Activated CD8-positive, alpha-beta T cell treated with anti-CD3 and anti-CD28 coated beads for 36 hours (primary cell): ENCODE measurements at places on chromosomes 5 and 9. TPM values are rescaled to one million over a fixed set of nuclear protein-coding genes. Genes with fewer than 3 reads are reported as not detected.

DNA sequence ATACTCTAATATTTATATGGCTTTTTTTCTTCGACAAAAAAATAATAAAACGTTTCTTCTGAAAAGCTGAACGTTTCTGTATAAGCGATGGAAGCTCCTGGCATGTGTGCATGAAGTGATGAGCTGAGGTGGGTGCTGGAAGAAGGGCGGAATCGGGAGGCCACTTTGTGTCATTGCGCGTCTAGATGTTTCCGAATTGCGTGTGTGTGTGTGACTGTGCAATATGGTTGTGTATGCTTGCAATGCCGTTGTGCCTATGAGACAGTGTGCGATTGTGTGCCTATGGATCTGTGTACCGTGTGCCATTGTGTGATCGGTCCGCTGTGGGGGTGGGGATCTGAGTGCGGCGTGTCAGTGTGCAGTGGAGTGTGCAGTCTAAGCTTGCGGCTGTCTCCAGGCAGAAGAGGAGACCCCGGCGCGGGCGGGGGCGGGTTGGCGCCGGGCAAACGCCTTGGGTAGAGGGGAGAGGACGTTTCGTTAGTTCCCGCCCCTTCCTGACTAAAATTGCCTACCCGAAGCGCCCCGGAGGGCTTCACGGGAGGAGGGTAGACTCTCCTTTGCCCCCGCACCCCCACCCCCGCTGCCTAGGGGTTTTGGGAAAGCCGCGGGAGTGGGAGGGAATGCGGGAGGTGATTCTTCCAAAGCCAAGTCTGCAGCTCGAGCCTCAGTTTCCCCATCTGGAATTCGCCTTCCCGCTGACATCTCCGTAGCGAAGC lies 24.2 kb downstream of the PCDHGC5 start:
- peaks cover 43% of the 10 kb centered on the region for H3K4me1 ChIP-seq
- DNase-seq = peak; percentile 59
- no peaks in the 10 kb centered on the region for H3K27me3 ChIP-seq
- peaks cover 30% of the 10 kb centered on the region for H3K36me3 ChIP-seq
- H3K4me3 ChIP-seq = peak overlapping the region; percentile 70

The ANKRD31 gene
- 0.99 TPM for total RNA-seq

DNA sequence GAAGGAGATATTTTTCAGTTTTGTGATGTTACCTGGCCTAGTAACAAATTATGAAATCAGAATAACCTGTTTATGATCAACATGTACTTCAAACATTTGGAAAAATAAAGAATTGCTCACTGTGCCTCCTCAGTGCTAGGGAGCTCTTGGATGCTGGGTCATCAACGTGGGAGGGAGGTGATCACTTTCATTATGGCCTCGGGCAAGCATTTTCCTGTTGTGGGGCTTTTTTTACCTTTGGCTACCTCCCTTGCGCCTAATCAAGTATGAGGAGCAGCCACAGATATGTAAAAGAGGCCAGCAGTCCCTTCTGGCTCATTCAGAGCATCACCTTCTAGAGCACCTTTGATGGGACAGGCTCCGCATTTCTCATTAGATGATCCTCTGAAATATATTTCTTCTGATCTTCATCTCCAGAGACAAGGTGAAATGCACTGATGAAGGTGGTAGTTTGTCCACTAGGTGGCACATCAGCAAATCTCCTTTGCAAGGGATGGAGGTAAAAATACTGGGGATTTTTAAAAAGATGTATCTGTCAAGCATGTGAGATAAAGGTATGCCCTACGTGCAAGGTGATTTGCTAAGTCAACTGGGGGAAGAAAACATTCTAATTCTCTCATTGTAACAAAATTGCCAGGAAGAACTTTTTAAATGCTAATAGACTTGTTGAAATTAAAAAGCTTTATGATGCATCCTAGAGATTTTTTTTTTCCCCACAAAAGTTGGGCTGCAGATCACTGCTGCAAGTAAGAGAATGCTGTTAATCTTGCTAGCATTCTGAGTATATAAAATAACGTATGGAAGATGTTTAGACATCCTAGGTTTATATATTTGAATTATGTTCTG lies 218.2 kb downstream of the MAST4 start:
- no peak overlapping the region for H3K27ac ChIP-seq
- H3K36me3 ChIP-seq = no peaks in the 10 kb centered on the region
- H3K4me1 ChIP-seq = peaks cover 5% of the 10 kb centered on the region
- H3K27me3 ChIP-seq = peaks cover 1% of the 10 kb centered on the region
- DNase-seq = peak; percentile 71

DNA sequence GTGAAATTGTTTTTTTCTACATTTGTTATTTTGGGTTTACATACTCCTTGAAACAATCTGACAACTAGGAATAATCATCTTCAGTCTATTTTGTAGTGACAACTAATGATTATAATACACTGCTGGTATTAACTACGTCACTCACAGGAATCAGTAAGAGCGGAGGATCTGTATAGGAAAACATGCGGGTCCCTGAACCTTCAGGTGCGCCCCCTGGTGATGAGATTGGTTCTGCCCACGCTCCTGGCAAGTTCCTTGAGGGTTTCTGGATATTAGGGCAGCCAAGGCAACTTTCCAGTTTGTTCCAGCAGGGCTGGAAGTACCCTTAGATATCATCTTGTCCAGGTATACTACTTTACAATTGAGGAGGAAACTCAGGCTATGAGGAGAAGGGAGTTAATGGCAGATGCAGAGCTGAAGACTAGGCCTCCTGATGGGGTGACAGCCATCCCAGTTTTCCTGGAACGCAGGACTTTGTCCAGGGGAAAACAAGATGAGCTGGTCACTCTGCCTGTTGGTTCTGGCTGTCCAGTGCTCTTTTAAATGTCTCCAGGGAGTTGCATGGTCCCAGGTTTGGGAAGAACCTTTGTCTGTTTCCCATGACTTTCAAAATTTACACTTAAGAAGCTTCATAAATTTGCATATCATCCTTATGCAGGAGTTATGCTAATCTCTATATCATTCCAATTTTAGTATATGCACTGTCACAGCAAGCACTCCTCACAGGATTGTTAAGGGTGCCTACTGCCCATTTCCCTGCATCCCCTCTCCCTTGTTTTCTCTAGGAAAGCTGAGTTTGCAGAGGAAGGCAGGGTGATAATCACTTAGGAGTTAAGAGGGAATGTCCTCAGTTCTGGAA lies 14.9 kb upstream of the WNT8A start:
- no peak overlapping the region for H3K27ac ChIP-seq
- peaks cover 3% of the 10 kb centered on the region for H3K4me1 ChIP-seq

DNA sequence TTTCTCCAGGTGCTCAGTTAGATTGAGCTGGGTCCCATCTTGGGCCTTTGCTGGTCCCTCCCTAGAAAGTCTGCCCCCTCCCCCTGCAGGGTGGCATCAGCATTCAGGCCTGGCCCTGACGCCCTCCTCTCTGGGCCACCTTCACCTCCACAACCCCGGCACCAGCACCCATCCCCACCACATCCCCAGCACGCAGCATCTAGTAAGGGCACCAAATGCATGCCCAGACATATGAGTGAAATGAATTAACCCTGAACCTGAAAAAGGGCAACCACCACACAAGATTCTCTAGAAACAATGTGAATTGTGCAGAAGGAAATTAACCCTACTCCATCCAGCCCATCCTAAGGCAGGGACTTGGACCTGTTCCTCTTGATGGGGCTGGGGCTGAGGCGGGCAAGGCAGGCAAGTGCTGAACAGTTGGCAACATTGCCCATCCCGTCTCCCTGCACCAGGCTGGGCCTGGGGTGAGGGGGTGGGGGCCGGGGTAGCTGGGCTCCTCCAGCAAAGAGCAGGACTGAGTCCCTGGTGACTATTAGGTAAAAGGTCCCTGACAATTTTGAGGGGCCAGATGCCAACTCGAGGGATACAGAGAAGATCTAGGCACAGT lies 125.9 kb downstream of the KCNIP1 start:
- no peak for DNase-seq
- no peak overlapping the region for H3K4me3 ChIP-seq
- H3K27me3 ChIP-seq = peaks cover 6% of the 10 kb centered on the region
- no peaks in the 10 kb centered on the region for H3K36me3 ChIP-seq

DNA sequence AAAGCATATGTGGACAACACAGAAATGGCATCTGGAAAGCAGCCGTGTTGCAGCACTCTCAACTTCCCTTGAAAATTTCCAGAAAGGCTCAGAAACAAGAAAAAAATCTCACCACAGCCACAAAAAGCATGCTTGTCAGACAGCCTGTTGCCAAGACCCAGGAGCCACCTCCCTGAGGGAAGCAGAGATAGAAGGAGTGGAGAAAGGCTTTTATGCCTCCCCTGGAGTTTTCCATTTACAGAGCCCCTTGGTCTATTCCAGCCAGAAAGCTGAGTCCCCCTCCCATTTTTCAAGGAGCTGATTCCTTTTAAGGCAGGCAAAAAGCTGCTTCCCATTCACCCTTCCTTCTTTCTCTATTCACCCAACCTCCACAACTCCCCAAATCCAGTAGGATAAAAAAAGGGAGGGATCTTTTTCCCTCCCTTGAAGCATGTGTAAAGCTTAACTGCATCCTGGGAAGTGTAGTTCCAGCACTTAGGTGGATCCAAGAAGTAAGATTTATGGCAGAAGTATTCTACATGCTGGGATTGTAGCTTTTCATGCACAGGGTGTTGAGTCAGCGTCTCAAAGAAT lies 37.1 kb upstream of the PALM2AKAP2 start:
- peaks cover 7% of the 10 kb centered on the region for H3K27me3 ChIP-seq
- H3K4me3 ChIP-seq = no peak overlapping the region
- no peak overlapping the region for H3K27ac ChIP-seq
- H3K36me3 ChIP-seq = no peaks in the 10 kb centered on the region

DNA sequence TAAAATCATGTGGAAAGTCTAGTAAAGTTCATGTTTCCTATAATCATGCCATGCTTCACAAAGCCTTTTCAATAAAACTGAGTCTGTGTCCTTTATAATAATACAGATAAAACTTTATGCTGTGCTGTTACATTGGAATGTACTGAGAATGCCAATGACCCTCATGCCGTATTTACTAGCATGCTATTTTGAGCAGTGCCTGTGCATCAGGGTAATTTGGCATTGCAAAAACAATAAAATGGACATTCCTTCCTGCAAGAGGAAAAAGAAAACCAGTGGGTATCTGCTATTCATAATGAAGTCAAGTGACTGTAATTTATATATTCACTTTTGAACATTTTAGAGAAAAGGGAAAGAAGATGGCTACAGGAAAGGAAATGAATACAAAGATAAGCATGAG lies 159.0 kb downstream of the PBX3 start:
- H3K36me3 ChIP-seq = no peaks in the 10 kb centered on the region
- no peak for DNase-seq
- H3K4me3 ChIP-seq = no peak overlapping the region
- no peak overlapping the region for H3K27ac ChIP-seq
- H3K27me3 ChIP-seq = no peaks in the 10 kb centered on the region
- no peaks in the 10 kb centered on the region for H3K4me1 ChIP-seq

- H3K4me1 ChIP-seq = no peaks in the 10 kb centered on the region
- H3K27ac ChIP-seq = no peak overlapping the region
- H3K36me3 ChIP-seq = no peaks in the 10 kb centered on the region
- no peak overlapping the region for H3K4me3 ChIP-seq
Measured at GRCh38 chr9:101354143-101354764, 30.6 kb downstream of the BAAT start.

DNA sequence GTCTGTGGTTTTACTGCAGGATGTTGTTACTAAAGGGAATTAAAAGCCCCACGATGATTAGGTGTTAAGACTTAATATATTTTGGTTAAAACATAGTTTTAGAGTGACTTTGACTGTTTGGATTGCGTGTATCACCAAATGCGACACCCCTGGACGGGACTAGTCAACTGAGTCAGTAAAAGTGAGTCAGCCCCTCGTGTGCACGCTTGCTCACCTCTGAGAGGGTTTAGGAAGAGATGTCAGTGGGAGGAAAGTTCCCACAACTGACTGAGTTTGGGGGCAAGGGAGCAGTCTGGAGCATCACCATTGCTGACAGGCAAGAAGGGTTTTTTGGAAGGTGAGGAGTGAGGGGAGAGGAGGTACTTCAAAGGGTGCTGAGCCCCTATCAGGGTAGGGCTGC lies 14.4 kb upstream of the DMRT3 start:
- DNase-seq = no peak
- H3K36me3 ChIP-seq = no peaks in the 10 kb centered on the region
- H3K27me3 ChIP-seq = peaks cover 48% of the 10 kb centered on the region
- no peaks in the 10 kb centered on the region for H3K4me1 ChIP-seq
- no peak overlapping the region for H3K4me3 ChIP-seq
- H3K27ac ChIP-seq = no peak overlapping the region

- peaks cover 59% of the 10 kb centered on the region for H3K4me1 ChIP-seq
- peaks cover 5% of the 10 kb centered on the region for H3K36me3 ChIP-seq
- no peak overlapping the region for H3K4me3 ChIP-seq
- H3K27ac ChIP-seq = no peak overlapping the region
- no peaks in the 10 kb centered on the region for H3K27me3 ChIP-seq
Measured at GRCh38 chr9:6779417-6780241, 21.9 kb downstream of the KDM4C start.

The SLC6A19 gene
- not detected for total RNA-seq

The CREB3 gene
- total RNA-seq = 22.3 TPM

The KIF3A gene
- 16.4 TPM for total RNA-seq

- H3K4me1 ChIP-seq = peaks cover 7% of the 10 kb centered on the region
- H3K4me3 ChIP-seq = no peak overlapping the region
- H3K27me3 ChIP-seq = no peaks in the 10 kb centered on the region
Measured at GRCh38 chr5:154406826-154407225, 39.0 kb upstream of the SAP30L start.

GRCh38 chr9:103362986-103363385 lies 367.9 kb downstream of the CYLC2 start:
- H3K4me1 ChIP-seq = no peaks in the 10 kb centered on the region
- no peak overlapping the region for H3K27ac ChIP-seq
- H3K4me3 ChIP-seq = no peak overlapping the region
- no peaks in the 10 kb centered on the region for H3K36me3 ChIP-seq
- H3K27me3 ChIP-seq = no peaks in the 10 kb centered on the region
